Fibroblast of skin of right biceps (primary cell): ENCODE measurements at places on chromosomes 1 and 21.
A peak's percentile ranks its signal among the peaks of the same experiment; 100 is the strongest.

DNA sequence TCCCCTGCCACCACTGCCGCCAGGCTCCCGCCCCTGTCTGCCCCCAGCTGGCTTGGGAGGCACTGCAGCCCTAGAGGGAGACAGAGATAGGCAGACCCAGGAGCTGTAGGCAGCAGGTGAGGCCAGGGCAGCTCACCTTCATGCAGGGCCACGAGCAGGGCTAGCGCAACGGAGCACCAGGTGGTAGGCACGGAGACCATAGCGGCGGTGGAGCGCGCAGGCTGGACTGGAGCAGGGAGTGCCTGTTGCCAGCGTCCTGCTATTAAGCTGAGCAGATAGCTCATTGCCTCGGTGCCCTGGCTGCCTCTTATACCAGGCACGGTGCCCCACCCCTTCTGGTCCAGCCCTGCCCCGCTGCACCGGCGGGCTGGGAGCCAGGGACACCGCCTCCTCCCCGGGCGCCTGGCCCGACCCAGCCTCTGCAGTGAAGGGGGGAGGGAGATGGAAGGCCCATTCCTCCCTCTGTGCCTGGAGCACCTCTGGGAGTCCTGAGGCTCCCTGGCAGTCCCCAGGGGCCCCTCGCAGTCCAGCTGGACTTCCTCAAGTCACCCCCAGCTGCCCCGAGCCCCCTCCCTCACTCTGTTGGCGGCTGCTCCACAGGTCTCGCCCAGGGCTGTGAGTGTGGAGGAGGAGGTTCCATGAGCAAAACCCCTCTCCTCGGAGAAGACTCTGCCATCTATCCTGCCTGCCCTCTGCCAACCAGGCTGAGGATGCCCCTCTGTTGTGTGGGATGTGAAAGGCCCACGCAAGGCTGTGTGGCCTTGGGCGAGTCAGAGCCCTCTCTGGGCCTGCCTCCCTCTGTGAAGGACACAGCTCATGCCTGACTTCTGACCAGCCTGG, at the start of gene EDN2:
EDN2 (minus strand) TSS at position 282 of the 840 bp plus-strand sequence; CDS start at position 200, 82 bp downstream.
- no peak for DNase-seq

- no peak for DNase-seq
These were observed 93.2 kb downstream of the PLXNA2 start for GRCh38 chr1:208150833-208151458.

DNA sequence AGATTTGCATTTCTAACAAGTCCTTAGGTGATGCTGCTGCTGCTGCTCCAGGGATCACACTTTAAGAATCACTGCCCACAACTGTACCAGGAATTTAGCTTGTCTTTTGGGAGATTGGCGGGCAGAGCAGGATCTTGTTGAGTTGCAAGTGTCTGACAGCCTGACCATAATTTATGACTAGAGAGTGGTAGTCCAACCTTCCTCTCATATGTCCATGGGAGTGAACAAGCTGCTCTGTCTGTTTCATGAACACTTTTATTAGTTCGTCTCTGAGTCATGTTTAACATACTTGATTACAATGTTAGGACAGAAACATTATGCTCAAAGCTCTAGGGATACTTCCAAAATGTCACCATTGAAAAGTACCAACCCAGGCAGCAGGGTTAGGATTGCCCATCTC, 169.6 kb downstream of the TGFB2 start:
- peak; percentile 50 for DNase-seq

DNA sequence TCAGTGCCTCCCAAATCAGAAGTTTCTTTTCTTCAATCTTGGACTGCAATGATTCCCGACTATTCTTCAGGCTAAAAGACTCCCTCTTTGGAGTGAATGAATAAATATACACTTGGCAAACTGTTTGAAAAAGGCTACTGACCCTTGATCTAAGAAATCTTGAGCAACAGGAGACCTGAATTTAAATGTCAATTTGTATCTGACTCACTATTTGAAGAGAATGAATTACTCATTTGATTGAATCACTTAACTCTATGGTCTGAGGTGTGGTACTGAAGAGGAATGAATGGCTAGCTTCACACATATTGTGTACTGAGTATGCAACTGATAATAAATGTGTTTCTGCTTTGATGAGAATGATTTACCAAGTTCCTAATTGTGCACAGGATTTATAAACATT, 4.6 kb upstream of the SMG7 start:
- DNase-seq = no peak

GRCh38 chr1:240008298-240008697, 83.4 kb upstream of the FMN2 start:
- DNase-seq = no peak

GRCh38 chr1:89295187-89295586, 22.5 kb upstream of the GBP5 start:
- DNase-seq = no peak

GRCh38 chr1:109388884-109389637, 8.7 kb downstream of the SORT1 start:
- DNase-seq = no peak

DNA sequence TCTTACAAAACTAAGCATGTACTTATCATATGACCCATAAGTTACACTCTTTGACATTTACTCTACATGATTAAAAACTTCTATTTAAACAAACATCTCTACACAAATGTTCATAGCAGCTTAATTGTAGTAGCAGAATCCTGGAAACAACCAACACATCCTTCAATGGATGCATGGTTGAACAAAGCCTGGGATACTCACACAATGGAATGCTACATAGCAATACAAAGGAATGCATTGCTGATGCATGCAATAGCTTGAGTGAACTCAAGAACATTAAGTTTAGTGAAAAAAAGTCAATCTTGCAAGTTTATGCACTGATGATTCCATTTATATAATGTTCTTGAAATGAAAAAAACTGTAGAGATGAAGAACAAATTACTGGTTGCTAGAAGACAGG, 686.9 kb downstream of the LRRIQ3 start:
- no peak for DNase-seq

DNA sequence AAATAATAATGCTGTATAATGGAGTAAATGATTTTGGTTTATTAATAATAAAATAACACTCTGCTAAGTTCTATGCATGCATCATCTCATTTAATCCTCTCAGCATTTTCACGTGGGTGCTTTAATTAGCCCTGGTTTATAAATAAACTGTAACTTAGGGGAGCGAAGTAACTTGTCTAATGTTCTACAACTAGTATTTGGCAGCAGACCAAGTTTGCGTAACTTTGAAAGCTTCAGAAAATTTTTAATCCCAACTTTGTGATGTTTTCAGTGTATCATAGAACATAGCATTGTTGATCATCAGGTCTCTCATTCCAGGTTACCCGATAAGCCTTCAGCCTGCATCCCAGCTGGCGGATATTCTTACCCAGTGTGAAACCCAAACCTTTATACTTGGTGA, 322.4 kb upstream of the SGIP1 start:
- no peak for DNase-seq

DNA sequence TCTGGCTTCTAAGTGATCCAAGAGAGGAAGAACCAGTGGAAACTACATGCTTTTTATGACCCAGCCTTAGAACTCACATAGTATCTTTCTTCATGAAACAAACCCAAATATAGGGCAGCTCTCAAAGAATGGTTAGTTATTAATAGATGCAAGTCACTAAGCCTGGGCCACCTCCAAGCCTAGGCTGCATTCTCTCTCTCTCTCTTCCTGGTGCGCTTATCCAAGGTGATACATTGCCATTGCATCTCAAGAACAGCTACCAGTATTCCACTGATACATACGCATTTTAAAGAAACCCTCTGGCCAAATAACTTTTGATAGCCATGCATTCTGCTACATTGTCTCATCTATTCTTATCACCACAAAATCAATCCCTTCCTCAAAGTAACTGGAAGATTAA, 455.6 kb upstream of the ADGRL2 start:
- DNase-seq = no peak

DNA sequence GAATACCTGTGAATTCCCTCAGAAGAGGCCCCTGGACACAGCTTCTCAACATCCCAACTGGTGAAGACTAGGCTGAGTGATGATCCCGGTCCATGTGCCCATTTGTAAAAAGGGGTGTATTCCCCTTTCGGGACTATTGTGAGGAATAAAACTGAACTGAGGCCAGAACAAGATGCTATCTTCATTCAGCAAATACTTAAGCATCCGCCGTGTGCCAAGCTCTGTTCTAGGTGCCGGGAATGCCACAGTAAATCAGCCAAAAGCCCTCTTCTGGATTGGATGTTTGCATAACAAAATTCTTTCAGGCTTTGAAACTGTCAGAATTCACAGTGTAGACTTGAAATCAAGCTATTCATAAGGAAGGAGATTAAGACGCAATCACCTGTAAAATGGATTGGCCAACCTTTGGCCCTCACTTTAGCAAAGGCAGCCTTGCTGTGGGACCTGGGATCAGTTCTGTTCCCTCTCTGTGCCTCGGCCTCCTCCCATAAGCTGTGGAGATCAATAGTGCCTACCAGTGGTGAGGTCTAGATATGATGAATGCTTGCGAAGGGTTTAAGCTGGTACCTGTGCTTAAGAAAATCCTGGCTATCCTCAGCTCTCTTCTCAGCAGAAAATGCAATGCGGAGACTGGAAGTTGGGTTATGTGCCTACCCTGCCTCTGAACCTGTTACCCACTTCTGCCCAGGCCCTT, 1.8 kb downstream of the ALPL start:
- DNase-seq = no peak

DNA sequence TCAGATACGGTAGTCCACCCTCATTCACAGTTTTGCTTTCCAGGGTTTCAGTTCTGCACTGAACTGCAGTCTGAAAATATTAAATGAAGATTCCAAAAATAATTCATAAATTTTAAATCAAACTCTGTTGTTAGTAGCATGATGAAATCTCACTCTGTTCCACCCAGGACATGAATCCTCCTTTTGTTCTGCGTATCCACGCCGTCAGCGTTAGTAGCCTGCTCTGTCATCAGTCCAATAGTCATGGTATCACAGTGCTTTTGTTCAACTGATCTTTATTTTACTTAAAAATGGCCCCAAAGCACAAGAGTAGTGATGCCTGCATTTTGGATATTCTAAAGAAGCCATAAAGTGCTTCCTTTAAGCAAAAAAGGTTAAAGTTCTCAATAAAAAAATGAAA, 23.9 kb downstream of the CHD1L start:
- no peak for DNase-seq

DNA sequence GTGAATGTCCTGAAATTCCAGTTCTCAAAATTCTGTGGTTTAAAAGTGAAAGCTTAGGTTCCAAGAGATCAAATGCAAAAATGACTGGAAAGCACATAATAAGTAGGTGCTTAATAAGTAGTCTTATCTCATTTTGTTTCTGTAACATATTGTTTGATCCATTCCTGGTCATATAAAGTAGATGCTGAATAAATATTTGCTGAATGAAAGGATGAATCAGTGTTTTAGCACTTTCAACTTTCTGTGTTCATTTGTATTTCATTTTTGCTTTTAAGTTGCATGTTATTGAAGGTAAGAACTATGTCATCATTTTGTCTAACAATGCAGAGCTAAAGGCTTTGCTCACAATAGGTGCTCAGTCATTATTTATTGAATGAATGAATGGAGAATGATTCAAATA, 6.3 kb downstream of the MAST2 start:
- no peak for DNase-seq
